Uterus (tissue), 4 donors: ENCODE measurements at places on chromosomes 11 and 22. TPM values are rescaled to one million over a fixed set of nuclear protein-coding genes. Genes with fewer than 3 reads are reported as not detected.
A peak's percentile ranks its signal among the peaks of the same experiment; 100 is the strongest.

DNA sequence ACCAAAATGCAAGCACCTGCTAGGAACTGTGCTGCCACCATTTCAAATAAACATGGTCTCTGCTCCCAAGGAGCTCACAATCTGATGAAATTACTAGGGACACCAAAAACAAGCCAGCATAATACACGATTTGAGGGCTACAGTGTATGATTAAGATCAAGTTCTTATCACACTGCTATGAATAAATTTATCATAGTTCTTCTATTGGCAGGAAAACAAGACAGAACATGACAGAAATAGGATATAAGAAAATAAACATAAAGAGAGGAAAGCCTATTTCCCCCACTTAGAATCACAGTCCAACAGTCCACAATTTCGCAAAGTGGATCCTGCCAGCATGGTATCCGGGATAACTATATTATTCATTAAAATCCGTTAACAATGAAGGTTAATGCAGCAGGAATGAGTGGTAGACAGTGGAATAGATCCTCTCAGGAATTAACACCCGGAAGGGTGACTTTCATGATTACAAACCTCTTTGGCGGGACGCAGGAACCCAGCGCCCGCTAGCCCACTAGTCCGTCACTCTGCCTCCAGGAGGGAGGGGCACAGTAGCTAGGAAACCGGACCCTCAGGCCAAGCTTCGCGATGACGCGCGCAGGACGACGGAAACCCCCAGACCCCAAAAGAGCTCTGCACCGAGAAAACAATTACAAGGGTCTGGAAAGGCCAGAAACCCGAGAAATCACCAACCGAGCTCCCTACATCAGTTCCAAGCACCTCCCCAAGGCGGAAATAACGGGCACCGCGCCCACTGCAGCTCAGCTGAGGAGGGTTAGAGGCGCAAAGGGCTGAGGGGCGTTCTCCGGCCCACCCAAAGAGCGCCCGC is 607 bp downstream of the CCDC82 start:
- DNase-seq, result no peak

DNA sequence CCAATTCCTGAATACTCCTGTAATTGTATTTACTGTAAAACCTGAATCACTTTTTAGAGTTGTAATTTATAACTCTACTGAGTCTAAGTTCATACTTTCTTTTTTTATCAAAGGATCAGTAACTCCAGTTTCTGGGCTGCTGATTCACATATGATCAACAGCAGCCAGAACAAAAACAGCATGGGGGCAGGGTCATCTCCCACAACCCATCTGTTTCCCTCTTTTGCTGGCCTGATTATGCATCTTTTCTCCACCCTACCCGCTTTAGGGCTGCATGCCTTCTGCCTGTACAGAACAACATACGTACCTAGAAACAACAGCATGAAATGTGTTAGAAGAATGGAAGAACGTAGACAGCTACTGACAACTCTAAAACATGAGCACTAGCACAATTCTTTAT is 76.0 kb downstream of the MRTFA start:
- no peak for DNase-seq

DNA sequence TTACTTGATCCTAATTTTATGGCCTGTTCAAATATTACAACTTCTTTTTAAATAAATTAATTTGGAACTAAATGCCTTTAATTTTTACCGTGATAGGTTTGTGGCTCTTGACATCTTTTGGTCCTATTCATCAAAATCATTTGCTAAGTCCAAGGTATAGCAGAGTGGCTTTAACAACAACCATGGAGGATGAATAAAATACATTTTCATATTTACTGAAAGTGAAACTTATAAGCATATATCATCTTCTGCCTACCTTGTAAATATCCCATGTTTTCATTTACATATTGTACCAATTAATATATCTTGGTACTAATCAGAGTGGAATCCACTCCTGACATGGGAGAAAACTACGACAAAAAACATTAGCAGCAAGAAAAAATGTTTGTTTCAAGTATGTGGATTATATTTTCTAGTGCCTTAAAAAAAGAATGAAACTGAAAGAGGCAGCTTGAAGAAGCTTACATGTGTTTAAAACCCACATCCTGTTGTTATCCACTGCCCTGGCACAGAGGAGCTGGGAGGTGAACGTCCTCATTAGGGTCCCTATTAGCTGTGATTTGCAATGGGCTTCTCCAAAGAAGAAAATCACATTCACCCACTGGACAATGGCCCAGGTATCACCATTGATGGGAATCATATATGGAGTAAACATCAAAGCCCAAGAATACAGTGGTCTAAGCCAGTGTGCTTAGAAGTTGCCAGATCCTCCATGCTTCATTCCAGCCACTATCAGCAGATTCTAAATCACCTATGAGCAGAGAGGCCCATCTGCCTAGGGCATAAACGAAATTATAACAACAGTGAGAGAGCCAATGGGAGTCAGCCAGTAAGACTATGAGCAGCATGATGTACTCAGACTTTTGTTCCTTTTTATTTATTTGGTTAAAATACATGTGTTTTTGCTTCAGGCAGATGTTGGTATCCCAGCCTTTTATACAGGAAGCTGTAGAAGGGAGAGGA is 84.7 kb downstream of the MAML2 start:
- DNase-seq, result no peak

GRCh38 chr11:120338107-120338933 is 2.1 kb downstream of the ARHGEF12 start:
- no peak for DNase-seq

- DNase-seq, result no peak
Observed at GRCh38 chr22:36522662-36523061, 6.3 kb downstream of the EIF3D start.

GRCh38 chr11:12261551-12261950 is 115.8 kb upstream of the PARVA start:
- no peak for DNase-seq

DNA sequence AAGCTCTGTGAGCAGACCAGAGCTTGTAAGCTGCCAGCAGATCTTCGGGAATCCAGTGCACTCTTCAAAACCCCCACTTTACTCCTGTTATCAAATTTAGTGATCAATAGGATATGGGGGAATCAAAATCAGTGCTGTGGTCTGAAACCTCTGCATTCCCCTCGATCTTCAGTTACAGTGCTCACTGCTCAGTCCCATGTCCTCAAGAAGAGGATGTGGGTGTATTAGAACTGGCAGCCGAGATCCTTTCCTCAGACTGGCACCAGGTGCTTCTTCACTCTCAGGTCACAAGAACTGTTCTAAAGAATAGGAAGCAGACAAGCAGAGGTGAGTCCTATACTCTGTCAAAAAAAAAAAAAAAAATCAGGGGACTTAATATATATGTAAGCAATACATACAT is 15.3 kb upstream of the MAML2 start:
- no peak for DNase-seq

- peak; percentile 29 for DNase-seq
Observed at GRCh38 chr22:41177040-41177621, 28.0 kb upstream of the L3MBTL2 start.

DNA sequence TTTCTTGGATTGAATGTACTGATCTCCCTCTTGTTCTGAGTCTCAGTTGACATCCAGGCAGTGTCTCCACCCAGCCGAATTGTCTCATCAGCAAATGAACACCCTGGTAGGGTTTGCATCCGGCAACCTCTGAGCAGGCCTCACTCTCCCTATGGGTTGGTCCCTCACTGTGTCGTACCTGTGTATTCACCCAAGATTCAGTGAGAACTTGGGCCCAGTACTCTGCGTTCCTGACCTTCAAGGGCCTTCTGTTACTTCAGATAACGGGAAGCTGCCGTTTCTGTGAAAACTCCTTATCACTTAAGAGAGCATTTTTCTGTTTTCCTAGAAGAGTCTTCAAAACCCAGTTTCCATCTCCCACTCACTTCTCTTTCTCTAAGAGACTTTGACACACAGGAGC is 915.6 kb downstream of the TBC1D22A start:
- no peak for DNase-seq

- peak; percentile 79 for DNase-seq
Observed at GRCh38 chr11:3165152-3165705, at the start of gene OSBPL5. OSBPL5 (minus strand) TSS chr11:3165310; CDS start chr11:3129148, 36,162 bp downstream.

- no peak for DNase-seq
Observed at GRCh38 chr22:19783586-19784383, 23.2 kb downstream of the TBX1 start.

- DNase-seq, result no peak
Observed at GRCh38 chr11:551596-551995, 8.9 kb downstream of the LMNTD2 start.

Gene ISX
- not detected for total RNA-seq

Gene ACRV1
- not detected for total RNA-seq

Gene TPBGL
- total RNA-seq, result 2.8 TPM

Gene ZNF280B
- 0.88 TPM for total RNA-seq
